Large intestine (tissue), 12 donors: ENCODE measurements at places on chromosomes 16 and 17.

DNA sequence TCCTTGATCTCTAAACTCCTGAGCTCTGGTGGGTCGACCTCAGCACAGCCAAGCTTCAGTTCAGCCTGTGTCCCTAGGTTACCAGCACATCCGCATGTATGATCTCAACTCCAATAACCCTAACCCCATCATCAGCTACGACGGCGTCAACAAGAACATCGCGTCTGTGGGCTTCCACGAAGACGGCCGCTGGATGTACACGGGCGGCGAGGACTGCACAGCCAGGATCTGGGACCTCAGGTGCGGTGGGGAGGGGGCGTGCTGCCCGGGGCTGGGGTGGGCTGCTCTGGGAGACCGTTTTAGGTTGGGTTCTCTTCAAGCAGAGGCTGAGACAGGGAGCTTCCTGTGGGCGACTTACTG is 1.1 kb downstream of the MLST8 start:
- DNase-seq = no peak

DNA sequence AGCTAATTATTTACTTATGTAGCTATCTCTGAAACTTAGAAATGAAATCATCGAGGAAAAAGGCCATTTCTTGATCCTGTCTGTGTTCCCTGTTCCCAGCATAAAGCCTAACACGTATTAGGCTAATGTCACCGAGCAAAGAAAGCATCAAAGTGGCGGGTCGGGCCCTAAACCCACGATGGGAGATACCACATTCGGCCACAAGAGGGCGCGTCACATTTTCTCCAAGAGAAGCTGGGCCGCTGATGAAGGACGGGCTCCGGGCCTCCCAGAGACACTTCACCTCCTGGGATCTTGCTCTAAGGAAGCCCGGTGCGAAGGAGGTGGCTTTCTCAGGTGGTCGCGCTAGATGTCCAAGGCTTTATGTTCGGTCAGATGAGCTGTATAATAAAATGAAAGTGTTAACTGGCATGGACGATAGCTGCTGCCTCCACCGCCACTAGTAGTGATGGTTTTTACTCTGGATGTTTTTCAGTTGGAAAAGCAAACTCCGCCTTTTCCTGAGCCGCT is 853 bp upstream of the PDK2 start:
- peak; percentile 85 for DNase-seq

- DNase-seq = no peak
These were observed 30.3 kb upstream of the PHOSPHO1 start for GRCh38 chr17:49260817-49261291.

GRCh38 chr16:15855704-15856003 is 1.2 kb downstream of the MYH11 start:
- DNase-seq = no peak

DNA sequence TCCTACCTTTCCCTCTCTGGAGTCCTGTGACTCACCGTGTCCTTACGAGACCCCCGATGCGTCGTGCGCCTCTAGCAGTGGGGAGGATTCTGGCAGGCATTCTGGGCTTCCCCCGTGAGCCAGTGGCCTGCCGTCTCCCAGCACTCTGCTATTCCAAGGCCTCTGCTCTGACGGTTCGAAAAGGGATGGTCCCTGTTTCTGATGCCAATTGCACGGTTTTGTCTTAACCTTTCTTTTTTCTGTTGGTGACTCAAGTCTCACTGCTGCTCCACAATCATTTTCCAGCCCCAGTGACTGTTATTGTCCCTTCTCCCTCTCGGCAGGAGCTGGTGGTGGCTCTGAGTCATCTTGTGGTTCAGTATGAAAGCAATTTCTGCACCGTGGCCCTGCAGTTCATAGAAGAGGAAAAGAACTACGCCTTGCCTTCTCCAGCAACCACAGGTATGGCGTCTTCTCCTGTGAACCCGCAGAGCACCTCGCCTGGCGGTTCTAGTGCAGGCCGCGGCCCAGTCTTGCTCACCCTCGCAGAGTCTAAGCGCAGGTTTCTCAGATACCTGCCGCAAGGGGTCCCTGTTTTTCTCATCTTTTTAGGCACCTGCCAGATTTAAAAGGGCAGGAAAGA is 100.1 kb upstream of the CHMP6 start:
- DNase-seq = no peak

- DNase-seq = peak; percentile 90
These were observed 927 bp upstream of the SULT1A2 start for GRCh38 chr16:28597692-28598261.

DNA sequence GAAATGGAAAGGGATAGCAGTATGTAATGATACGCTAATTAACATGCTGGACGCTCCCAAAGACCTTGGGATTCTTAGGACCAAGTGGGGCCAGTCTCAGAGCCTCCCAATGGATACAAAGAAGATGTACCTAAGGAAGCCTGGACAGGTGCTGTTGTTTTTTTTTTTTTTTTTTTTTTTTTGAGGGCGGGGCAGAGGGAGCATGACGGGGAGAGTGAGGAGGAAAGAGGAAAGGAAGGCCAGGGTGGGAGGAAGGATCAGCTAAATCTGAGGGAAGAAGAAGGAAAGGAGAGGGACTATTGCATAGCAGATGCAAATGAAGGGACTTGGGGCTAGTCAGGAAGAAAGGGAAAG is 2.5 kb downstream of the VAMP2 start:
- peak; percentile 1 for DNase-seq

DNA sequence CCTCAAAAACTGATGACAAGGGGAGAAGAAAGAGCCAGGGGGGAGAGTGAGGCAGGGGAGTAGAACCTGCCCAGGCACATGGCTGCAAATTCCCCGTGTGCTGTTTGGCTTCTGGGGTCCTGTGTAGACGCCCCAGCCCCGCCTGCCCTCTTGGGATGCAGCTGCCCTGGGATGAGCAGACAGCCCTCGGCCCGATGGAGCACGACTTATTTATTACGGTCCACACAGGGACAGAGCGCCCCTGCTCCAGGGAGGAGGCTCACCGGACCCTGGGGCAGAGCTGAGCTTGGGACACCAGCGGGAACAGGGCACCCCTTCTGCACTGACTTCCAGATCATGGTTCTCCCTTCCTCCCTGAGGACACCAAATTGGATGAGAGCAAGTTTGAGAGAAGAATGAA is 9.1 kb downstream of the LDHD start:
- DNase-seq = no peak

GRCh38 chr17:55435408-55435807 is 13.8 kb upstream of the MMD start:
- DNase-seq = no peak

DNA sequence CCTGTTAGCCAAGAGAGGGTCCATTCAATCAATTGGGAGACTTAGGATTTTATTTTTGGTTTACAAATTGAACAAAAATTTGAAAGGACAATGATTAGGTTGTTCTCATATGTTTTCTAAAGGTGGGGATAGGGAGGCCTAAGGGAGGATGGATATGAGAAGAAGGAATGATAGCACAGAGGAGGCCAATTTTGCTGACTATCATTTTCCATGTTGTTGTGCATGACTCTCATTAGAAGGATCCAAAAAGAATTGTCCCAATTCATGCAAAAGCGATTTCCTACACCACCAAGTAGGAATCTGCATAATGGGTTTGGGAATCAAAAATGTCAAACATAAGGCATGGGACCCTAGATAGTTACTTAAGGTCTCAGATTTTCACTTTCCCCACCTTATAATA is 524.8 kb downstream of the KIF2B start:
- no peak for DNase-seq

DNA sequence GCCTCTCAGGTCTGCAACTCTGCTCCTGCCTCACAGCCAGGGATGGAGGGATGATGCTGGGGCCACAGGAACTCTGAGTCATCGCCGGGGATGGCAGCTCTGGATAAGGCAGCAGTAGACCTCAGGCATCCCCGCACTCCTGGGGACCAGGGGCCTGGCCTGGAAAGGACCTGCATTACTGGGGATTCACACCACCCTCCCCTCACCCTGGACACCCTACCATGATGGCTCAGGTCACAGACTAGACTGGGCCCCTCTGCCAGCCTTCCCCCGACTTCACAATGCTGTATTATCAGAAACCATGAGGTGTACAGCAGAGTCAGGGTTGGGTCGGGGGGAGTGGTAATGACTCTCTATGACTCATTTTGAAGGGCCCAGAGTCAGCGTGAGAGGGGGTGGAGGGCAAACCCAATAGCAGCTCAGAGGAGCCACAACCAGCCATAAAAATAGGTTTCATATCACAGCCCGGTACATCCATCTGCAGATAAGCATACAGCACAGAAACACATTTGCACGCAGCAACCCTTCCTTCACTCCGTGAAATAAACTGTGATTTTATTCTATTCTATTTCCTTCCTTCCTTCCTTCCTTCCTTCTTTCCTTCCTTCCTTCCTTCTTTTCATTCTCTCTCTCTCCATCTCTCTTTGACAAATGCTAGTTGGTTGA is 28.8 kb downstream of the DYNLRB2 start:
- peak; percentile 51 for DNase-seq

GRCh38 chr17:44375196-44376017 is 11.8 kb upstream of the FAM171A2 start:
- no peak for DNase-seq

DNA sequence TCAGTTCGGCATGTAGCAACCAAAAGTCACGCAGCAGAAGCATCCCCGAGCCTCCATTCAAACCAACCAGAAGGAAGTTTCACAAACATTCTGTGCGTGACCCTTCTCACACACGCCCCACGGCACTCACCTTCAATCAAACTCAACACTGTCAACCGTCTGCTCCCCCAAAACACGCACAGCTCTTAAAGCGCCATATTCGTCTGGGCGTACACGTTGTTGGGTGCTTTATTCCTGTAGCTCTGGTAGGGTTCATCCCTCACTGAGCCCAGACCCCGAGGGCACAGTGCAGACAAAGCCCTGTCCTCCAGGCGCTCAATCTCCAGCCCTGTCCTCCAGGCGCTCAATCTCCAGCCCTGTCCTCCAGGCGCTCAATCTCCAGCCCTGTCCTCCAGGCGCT is 2.2 kb downstream of the RAB40B start:
- no peak for DNase-seq

GRCh38 chr17:65334406-65334805 is 197.2 kb downstream of the RGS9 start:
- no peak for DNase-seq

DNA sequence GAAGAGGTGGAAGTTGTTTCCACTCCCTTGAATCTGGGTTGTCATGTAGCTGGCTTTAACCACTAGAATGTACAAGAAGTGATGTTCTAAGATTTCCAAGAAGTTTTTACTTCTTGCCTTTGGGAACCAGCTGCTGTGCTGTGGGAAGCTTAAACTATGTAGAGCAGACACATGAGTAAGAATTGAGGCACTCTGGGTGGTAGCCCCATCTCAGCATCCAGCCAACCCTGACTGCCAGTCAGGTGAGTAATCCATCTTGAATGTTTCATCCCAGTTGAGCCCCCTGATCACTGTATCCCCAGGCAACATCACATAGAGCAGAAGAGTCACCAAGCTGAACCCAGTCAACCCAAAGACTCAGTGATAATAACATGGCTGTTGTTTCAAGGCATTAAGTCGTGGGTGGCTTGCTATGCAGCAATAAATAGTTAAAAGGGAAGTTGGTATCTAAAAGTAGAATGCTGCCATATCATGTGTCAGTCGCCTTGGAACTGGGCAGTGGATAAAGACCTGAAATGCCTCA is 62.8 kb upstream of the GPR139 start:
- no peak for DNase-seq

- no peak for DNase-seq
These were observed 10.8 kb upstream of the LPCAT2 start for GRCh38 chr16:55498101-55498500.

DNA sequence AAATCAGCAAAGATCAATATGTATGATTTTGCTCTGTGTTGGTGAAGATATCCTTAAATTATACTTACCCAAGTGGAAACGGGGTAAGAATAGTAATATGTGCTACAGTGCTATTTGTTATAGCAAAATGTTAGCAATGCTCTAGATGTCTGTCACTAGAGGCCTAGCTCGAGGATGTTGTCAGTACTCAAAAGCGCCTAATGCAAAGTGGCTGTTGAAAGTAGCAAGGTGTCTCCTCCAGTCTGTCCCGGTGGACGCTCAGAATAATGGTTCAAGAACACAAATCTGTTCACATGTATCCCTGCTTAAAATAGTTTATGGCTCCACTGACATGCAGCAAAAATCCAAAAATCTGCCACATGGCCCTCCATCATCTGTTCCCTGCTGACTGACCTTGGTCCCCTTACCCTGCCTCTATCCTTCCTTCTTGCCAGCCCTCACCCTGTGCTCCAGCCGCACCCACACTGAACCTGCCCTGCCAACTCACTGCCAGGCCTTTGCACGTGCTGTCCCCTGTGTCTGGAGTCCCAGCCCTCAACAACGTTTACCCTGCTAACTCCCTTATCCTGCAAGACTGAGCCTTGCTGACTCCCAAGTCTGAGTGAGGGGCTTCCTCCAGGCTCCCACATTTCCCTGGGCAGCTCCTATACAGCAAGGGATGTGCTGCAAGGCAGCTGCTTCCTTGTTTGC is 9.6 kb upstream of the RNF112 start:
- DNase-seq = no peak

- DNase-seq = no peak
These were observed 2046.8 kb downstream of the TP53TG3F start for GRCh38 chr16:35506018-35506897.

DNA sequence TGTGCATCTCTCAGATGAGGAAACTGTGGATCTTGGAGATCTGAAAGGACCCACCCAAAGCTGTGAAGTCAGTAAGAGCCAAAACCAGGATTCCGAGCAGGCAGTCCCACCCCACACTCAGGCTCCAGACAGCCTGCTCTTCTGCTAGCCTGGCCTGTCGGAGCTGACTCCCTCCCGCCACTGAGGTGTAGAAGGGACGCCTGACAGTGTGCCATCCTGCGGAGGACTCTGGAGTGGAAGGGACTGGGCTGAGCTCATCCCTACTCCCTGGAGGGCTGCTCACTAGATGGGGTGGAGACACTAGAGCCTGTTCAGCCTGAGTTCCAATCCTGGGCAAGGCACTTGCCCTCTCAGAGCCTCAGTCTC is 36.0 kb downstream of the WFDC1 start:
- no peak for DNase-seq

GRCh38 chr17:77295241-77295853 is 154.6 kb downstream of the SEC14L1 start:
- DNase-seq = no peak

GRCh38 chr17:6380915-6381438 is 53.9 kb downstream of the AIPL1 start:
- no peak for DNase-seq

DNA sequence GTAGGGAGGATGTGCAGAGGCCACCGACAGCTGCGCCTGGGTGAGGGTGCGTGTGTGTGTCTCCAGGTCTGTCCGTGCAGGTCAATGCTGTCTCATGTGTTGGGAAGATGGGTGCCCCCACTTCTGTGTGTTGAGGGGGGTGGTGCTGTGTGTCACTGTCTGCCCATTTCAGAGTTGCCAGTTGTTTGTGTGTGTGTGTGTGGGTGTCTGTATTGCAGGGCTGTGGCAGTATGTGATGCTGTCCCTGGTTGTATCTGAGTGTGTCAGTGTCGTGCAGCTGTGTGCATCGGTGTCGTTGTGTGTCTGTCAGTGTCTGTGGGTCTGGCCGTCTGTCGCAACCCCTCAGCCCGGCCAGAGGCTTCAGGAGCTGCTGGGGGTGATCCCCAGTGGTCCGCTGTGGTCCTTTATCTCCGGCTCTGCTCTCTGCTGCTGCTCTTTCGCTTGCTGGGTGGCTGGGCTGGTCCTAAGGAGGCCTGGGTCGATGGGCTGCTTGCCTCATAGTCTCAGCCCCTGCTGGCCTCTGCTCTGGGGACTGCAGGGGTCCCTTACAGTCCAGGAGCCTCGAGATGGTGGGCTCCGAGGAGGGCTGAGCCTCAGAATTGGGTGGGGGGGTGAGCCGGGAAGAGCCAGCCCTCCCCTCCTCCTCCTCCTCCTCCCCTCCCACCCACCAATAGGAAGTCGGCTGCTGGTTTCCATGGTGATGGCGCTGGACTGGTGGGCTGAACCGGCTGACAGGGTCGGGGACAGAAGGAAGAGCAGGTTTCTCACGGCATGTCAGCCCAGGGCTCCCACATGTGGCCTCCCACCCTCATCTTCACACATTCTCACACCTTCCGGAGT is at the start of gene TSPOAP1:
TSS of gene TSPOAP1 (minus strand) at position 601 of the 840 bp plus-strand sequence. CDS start 875 bp downstream, outside the sequence.
- no peak for DNase-seq
